ENCODE measurements at places on chromosomes 3 and 15.

GRCh38 chr3:106071306-106071705 is 202.5 kb upstream of the CBLB start:
- no peak for DNase-seq

- no peak for DNase-seq
These were observed 23.4 kb upstream of the SEC13 start for GRCh38 chr3:10344147-10344943.

GRCh38 chr15:66803182-66803729 is 101.2 kb downstream of the SMAD6 start:
- peak; percentile 48 for DNase-seq

DNA sequence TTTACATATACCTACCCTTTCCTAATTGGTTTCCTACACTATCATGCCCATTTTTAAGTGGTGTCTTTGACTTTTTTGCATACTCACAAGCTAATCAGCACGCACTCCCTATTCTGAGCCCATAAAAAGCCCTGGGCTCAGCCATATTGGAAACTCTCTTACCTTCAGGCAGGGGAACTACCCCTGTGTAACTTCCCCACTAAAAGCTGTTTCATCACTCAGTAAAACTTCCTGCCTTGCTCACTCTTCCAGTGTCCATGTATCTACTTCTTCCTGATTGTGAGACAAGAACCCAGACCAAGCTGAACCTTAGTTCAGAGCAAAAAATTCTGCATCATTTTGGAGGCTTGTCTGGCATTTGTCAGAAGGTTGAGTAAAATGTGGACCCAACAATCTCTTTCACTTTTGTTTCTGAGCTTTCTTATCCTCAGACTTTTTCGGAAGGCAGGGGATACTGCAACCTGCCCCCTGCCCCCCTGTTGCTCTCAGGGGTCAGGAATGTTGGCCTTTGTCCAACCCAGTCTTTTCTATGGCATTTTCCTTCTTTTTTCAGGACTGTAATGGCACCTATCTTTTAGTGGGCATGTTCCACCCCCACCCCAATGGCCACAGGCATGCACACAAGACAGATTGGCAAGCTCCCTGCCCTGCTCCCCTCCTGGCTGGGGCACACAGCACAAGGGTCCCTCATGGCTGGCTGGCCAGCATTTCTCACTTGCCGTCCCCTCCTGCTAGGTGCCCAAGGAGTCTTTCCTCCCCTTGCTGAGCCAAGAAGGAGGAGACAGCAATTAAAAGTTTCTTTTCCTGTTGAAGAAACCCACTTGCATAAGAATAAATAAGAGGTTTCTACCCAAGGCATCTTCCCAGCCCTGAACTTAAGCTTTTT is 26.3 kb upstream of the TMEM45A start:
- DNase-seq, result no peak

DNA sequence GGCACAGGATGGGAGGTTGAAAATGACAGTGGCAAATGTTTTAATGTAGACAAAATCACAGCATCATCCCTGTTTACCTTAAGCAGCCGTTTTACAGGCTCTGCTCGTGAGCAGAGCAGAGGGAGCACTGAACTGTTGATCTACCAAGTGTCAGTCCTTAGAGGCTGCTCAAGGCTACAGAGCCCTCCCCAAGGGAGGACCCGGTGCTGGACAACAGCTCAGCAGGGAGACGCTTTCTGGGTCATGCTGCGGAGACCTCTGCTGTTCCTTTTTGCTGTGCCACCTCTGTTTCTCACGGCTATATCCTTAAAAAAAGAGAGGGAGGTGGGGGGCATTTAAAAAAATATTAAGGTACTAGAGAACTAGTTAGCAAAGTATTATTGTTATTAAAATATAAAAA is 400.2 kb downstream of the GABRB3 start:
- DNase-seq, result no peak

DNA sequence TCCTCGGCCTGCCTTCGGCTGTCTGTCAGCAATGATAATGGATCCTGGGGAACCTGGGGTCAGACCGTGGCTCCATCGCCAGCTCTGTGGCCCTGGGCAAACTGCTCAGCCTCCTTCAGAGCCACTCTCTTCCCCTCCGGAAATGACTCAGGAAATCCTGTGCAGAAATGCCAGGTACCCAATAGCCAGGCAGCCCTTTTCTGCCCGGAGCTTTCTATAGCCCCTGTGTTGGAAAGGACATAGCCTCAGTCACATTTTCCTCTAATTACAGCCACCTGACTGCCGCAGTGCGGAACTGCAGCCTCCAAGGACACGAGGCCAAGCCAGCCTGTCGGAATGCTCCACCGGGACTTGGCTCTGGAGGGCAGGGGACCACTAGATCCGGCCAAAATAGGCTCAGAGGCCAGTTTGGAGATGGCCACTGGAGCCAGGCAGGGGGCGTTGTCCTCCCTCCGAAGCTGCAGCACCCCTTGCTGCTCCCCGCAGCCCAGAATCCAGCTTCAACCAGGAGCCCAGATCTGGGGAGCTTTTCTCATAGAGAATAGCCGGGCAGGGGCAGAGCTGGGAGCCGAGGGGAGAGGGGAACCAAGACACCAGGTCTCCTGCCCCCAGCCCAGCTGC is 11.6 kb upstream of the ZXDC start:
- DNase-seq, result no peak

- no peak for DNase-seq
These were observed 14.2 kb upstream of the ANKDD1A start for GRCh38 chr15:64897345-64897985.

GRCh38 chr15:66850078-66850991 is 148.3 kb downstream of the SMAD6 start:
- DNase-seq, result no peak
